Activated CD8-positive, alpha-beta memory T cell treated with anti-CD3 and anti-CD28 coated beads for 1 hour (primary cell): ENCODE measurements at places on chromosomes 7 and 10.

DNA sequence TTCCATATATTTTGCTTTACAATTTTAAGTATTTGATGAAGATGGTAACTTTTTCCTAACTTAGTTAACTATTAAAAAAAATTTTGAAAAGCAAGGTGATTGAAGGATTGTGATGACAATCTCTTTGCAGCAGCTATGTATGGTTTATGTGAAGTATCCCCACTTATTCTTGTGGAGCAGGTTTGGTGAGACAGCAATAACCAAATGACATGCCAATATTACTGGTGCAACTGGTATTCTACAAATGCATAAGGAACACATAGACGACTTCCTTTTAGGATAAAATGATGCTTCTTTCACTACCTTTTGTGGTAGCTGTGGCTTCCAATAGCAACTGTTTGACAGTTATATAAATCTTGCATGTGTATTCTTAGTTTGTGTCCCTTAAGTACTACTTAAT is 465.3 kb downstream of the PLXDC2 start:
- DNase-seq: no peak

DNA sequence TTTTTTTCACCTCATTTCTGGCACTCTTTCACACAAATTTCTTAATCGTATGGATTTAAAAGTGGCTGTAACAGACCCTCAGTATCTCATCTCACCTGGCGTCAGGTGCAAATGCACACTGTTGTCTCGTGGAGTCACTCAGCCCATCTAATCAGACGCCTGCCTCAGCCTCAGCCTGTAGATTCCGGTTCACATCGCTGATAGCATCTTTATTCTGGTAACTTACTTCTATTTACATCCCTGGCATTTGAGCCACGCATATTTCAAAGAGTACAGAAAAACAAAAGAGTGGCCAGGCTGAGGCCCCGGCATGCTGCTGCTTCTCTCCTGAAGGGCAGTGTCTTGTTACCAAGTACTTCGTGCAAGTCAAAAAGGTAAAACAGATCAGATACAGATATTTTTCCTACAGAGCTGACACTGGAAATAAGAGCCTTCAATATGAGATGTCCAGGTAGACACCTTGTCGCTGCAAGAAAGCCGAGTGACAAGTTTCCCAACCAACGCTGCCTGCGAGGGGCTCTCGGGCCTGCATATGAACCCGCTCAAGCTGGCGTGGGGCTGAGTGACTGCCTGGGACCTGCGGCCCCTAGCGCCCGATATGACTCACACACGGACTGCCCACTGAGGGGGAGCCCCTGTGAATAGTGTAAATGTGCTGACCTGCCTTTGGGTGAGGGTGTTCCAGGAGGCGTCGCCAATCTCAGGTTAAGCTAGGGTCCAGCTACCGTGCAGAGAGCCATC is 4.3 kb downstream of the VIPR2 start:
- no peak for DNase-seq

GRCh38 chr7:1646957-1647891 is 22.9 kb upstream of the ELFN1 start:
- DNase-seq: no peak

DNA sequence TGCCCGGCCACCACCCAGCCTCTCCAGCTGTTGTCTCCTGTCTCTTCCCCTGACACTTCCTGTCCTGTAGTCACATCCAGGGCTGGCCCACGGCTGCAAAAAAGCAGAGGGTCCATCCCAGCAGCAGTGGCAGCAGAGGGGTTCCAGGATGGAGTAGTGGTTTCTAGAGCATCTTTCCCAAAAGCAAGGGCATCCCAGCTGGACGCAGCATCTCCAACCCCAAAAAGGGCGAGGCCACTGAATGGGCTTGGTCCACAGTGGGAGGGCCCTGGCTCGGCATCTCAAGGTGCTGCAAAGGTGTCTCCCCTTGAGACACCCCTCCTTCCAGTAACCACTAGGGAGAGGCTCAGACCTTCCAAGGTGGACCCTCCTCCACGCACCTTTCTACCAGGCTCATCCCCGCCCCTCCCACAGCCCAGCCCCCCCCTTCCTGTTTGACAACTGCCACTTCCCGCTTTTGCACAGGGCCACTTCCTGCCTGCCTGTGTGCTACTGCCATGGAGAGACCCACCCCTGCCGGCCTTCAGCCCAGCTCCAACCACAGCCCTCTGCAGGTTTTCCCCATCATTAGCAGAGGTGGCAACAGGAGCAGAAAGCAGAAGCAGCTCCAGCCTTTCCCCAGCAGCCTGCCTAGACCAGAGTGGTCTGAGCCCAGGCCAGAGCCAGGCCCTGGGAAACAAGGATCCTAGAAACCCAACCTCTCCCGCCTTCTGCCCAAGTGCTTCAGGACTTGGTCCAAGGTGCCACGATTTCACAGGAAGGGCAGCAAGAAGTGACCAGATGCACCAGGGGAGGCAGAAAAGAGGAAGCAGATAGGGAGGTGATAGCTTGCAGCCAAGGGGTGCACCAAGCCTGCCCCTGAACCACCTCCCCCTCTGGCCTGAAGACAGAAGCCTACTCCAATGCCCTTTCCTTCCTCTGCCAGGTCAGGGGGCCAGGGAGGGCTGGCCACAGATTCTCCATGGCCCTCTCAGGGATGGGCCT is 8.6 kb downstream of the CAMK2G start:
- no peak for DNase-seq

DNA sequence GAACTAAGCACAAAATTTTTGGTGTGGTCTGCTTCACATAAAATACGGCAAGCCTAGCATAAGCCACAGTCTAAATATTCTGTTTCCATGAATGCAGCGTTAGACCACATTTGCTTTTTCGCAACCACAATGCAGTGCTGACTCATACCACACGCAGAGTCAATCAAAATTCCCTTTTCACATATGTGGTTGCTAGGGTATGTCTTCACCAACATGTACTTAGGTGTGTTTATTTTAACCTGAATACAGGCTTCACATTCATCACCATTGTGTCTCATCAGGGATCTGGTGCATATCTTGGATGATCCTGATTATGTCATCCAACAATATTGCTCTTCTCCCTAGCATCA is 90.8 kb downstream of the CHN2 start:
- DNase-seq: peak; percentile 4

DNA sequence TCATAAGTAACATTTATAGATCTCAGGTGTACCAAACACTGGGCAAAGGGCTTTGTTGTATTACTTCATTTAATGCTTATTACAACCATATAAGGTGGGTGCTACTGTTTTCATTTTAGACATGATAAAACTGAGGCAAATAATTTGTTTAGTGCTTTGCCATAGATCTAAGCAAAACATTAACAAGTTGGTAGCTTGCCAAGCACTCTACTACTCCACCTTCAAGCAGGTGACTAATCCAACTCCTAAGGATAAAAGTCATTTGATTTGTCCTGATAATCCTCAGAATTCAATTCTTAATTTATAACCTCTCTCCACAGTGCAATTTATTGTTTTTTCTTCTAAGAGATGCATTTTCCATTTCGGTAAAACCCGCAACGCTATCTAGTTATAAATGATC is 646.4 kb downstream of the GRM8 start:
- no peak for DNase-seq

DNA sequence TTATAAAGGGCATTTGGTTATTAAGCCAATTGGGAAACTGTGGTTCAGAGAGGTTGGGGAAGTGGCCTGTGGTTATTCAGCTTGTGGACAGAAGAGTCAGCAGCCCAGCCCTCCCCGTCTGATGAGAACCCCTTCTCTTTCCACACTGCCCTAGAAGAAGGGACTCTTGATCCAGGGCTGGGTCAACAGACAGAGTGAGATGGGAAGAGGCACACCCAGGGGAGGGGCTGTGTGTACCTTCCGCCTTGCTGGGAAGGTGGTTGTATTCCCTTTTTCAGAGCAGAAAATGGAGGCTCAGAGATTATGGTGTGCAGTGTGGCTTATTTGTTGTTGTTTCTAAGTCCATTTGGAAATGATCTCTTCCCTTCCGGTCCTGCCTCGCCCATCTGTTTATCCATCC is 103.4 kb downstream of the GRK5 start:
- DNase-seq: no peak

- no peak for DNase-seq
Observed at GRCh38 chr7:19020062-19020461, 97.4 kb downstream of the TWIST1 start.

DNA sequence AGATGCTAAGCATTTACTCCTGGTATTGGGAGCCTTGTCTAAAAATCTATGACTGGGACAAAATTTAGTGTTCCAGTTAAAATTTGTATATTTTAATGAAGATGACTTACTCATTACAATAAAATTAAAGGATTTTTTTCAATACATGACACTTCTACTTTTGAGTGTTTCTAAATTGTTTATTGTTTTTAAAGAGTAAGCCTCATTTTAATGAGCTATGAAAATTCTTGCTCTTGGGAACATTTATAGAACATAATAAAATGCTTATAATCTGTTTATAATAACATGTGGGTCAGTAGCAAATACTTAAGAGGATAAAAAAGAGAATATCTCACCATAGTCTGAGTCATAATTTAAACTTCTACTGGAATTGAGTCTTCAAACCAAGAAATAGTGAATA is 149.5 kb downstream of the PLCE1 start:
- DNase-seq: no peak

DNA sequence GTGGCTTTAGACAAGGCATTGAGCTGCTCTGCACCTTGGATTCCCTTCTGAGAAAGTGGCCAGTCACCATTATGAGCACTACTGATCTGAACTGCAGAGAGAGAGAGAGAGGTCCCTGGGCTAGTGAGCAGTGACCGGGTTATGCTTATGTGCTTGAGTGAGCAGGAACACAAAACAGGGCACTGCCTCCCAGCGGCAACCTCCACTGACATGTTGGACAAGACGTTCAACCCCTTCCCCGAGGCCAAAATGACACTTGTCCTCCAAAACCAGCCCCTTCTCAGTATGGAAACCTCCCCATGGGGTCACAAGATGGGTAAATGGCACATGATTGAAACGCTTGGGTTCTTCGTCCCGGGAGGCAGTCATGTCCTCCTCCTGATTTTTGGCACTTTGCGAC is 339.4 kb upstream of the ZMIZ1 start:
- no peak for DNase-seq

GRCh38 chr10:62657244-62657835 is 147.2 kb upstream of the ADO start:
- DNase-seq: no peak

DNA sequence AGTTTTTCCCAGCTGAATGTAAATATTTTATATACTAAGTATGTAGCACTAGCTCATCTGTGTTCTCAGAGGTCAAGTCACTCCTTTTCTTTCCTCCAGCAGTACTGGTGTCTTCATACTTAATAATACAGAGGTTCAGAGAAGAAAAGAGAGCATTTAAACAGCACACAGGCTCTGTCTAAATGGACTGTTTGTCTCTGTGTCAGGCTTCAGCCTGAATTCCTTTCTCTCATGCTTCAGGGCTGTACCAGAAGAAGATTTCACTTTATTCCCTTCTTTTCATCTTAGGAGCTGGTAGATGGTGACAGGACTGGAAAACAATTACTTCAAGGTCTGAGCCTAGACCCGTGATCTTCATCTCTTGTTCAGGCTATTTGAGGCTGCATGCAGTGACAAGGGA is 51.4 kb upstream of the LYZL2 start:
- DNase-seq: no peak

- no peak for DNase-seq
Observed at GRCh38 chr10:87612115-87612514, 47.6 kb upstream of the PAPSS2 start.

GRCh38 chr7:757741-758163 is 30.7 kb upstream of the PRKAR1B start:
- no peak for DNase-seq

DNA sequence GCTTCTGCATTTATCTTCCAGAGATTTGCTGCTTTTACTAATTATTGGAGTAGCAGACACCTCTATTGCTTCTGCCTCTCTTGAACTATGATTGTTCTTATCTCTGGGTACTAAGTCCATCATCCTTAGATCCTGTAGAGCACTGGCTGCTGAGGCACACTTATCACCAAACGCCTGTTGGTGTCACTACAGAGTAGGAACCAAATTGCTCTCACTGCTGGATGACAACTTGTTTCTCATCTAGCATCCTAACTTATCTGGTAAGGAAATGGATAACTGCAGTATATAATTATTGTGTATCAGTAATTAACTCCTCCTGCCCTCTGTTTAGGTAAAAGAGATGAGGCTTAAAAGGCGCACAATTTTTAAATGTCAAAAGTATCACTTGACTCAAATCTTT is 1059.4 kb downstream of the NRG3 start:
- no peak for DNase-seq

DNA sequence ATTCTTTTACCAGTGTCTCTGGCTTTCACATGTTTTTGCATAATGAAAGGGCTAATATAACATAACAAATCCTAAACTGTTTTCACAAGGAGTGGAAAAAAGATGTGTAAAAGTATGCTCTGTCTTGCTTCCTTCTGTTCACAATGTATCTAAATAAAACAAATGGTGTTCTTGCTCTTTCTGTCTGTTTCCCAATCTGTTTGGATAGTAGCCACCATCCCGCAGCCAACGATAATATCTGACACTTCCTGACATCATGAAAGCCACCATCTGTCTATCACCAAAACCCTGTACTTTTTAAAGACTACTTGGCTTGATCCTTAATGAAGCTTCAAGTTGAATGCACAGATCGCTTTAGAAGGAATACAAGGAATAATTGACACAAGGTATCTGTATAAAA is 246.2 kb downstream of the ETV1 start:
- DNase-seq: no peak

DNA sequence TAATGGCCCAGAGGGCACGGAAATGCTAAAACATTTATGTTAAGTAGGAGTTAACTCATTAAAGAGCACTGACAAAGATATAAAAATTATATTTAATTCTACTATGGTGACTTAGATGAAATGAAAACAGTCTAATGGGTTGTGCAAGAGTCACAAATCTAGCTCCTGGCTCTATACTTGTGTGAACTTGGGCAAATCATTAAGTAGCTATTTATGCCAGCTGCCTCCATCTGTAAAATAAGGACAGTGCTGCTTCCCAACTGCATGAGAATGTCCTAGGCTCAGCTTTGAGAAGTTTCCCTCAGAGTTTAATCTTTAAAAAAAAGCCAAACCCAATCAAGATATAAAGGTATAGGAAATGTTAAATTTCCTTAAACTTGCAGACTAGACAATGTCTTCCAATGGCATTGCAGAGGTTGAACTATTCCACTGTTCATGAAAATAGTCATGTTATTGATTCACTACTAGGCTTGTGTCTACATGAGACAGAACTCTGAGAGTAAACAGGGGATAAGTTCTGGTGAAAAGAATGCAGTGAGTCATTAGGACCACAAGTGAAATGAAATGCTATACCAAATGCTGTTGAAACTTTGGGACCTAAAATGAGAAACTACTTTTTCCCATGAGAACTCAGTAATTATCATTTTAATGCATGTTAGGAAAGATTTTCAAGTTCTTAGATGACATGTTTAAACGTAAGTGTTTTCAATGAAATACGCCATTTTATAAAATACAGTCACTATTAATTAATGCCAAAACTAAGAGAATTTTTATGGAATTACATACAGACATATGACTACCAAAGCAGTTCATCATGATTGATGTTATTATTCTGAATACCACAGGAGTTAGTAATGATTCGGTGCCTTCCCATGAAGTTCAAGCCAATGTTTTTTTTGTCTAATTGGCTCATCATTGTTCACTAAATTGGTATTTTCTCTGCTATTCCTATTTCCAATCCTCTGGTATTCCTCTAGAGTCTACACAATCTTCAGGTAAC is 84.2 kb downstream of the CDK6 start:
- no peak for DNase-seq

- no peak for DNase-seq
Observed at GRCh38 chr10:123327450-123327849, 173.2 kb downstream of the BUB3 start.
